ENCODE measurements at places on chromosomes 2 and 18.
A peak's percentile ranks its signal among the peaks of the same experiment; 100 is the strongest.

- no peak for DNase-seq
Observed at GRCh38 chr2:208072250-208072892, 47.0 kb upstream of the PLEKHM3 start.

- no peak for DNase-seq
Observed at GRCh38 chr18:11570769-11571412, 38.5 kb upstream of the SLC35G4 start.

- peak; percentile 48 for DNase-seq
Observed at GRCh38 chr2:145752091-145752806, 1232.3 kb upstream of the ZEB2 start.

DNA sequence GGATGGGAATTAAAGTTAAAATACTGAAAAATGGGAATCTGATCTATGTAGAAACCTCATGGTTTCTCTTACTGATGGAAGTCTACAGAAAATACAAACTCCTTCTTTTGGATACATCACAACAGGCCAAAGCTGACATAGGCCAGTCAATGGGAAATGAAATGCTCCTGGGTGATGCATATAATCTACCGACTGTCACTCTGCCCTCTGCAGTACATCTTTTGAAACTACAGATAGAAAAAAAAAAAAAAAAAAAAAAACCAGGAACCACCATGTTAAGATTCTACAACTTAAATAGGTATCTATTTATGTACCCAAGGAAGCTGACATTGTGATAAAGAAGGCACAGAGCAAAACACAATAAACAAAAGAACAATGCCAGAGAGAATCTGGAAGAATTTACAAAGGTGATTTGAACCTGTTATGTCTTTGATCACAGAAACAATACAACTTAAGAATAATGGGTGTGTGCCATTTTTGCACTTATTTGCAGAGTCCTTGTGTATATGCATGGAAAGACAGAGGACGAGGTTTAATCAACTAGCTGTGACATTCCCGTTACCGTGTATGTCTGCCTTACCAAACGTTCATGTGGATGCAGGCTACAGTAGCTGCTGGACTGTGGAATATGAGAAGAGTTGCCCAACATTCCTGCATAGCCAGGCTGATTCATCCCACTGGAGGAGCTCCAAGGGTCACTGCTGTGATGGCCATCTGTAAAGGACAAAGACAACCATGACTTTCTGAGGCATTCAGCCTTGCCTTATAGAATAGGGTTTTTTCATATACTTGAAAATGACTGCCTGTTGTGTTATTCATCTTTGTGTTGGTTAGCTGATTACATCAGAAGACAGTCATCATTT lies 312.7 kb downstream of the TCF4 start:
- no peak for DNase-seq

GRCh38 chr18:11762429-11762828 lies 73.4 kb downstream of the GNAL start:
- no peak for DNase-seq

DNA sequence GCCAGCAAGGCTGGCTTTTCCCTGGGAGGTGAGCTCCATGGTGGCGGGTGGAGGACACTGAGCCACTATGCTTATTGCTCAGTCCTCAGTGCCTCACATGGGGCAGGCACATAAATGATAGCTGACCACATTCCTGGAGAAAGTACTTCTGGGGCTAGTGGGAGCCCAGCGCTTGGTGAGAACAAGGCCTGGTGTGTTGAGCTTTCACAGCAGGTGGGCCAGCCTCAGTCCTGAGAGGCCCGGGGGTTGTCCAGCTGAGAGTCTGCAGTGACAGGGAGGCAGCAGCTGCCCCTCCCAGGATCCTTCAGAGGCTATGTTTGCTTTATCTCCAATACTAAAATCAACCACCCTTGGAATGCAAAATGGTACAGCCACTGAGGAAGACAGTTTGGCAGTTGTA lies 217.7 kb downstream of the ZBTB7C start:
- no peak for DNase-seq

- no peak for DNase-seq
Observed at GRCh38 chr2:25129901-25130520, 38.4 kb downstream of the POMC start.

DNA sequence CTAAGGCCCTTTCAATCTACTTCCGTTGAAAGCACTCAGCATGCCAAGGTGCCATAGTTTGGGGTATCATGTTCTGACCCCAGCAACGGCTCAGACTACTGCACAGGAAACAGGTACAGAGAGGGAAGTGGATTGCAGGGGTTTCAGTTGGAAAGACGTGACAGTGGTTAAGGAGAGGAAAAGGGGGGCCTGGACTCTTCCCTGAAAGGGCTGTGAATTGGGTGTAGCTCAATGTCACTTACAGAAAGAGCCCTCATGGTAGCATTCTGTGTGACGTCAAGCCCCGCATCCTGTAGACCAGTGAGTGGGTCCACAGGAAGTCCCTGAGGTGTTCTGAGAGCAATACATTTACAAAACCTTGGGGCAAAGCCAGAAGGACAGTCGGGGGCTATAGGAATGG lies 121.5 kb upstream of the GYPC start:
- DNase-seq, result no peak

GRCh38 chr2:9392898-9393765 lies 30.2 kb downstream of the ITGB1BP1 start:
- no peak for DNase-seq

DNA sequence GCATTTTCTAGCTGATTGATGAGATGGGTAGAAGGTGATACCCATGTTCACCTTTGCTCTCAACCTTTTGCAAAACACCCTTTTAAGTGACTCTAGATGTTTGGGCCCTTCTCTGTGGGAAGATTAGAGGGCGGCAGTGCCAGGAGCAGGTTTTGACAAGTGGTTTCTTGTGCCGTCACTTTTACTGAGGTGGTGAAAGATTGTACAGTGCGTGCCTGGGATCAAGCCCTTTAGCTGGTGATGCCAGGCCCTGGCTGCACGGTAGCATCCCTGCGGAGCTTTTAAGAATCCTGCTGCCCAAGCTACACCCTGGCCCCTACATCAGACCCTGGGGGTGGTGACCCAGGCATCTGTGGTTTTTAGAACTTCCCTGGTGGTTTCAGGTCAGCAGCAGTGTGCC lies 29.1 kb downstream of the MTCL1 start:
- no peak for DNase-seq

GRCh38 chr2:178363252-178363651 lies 87.7 kb downstream of the PRKRA start:
- DNase-seq, result no peak

DNA sequence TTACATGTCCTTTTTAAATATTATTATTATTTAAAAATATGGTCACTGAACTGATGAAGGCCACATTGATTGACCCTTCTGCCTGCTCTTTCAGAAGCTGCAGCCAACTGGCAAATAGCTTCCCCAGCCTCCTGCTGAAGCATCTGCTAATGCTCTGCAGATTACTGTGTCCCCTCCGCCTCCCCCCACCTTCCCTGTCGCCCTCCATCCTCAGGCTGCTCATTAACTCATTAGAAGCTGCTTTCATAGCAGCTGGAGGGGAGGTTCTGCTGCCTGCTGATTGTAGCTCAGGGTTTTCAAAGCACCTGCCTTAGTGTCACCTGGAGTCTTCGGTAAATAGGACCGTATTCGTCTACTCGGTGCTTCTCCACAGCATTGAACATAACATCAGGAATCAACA lies 24.8 kb upstream of the LMAN1 start:
- DNase-seq, result no peak

GRCh38 chr2:95058989-95059641 lies 33.6 kb downstream of the MAL start:
- DNase-seq, result peak; percentile 17

- DNase-seq, result no peak
Observed at GRCh38 chr2:209525331-209525730, 101.5 kb downstream of the MAP2 start.

- DNase-seq, result no peak
Observed at GRCh38 chr2:180728928-180729559, 251.4 kb upstream of the UBE2E3 start.

DNA sequence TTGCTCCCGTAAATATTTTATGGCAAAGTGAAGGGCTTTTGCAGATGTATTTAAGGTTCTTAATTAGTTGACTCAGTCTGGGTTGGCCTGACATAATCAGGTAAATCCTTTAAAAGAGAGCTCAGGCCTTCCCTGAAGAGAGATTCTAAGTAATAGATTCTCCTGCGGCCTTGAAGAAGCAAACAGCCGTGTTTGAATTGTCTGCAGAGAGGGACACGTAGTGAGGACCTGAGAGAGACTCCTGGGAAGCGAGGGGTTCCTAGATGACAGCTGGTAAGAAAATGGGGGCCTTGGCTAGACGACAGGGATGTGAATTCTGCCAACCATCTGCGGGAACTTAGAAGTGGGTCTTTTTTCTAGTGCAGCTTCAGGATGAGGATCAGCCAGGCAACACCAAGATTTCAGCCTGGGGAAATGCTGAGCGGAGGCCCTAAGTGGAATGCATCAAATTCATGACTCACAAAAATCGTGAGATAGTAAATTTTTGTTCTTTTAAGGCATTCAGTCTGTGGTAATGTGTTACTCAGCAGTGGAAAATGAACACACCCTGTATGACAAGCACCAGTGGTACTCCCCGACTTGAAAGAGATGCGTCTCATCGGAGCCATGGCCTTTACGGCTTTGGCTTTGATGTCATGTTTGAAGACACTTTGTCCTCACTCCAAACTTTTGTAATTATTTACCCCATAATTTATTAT lies 62.1 kb upstream of the SMIM21 start:
- DNase-seq, result no peak

GRCh38 chr2:18824915-18825314 lies 235.5 kb upstream of the NT5C1B start:
- no peak for DNase-seq

- peak; percentile 70 for DNase-seq
Observed at GRCh38 chr2:47073641-47074040, 81.5 kb downstream of the STPG4 start.

- no peak for DNase-seq
Observed at GRCh38 chr2:111679202-111679601, 204.8 kb downstream of the ANAPC1 start.

- no peak for DNase-seq
Observed at GRCh38 chr18:45657357-45658335, 42.4 kb downstream of the SLC14A2 start.

GRCh38 chr2:162327134-162327769 lies 8.8 kb upstream of the IFIH1 start:
- peak; percentile 46 for DNase-seq

GRCh38 chr2:224038830-224039079 lies 331 bp downstream of the SERPINE2 start:
- DNase-seq, result no peak

- no peak for DNase-seq
Observed at GRCh38 chr2:5539282-5540165, 152.7 kb upstream of the SOX11 start.

DNA sequence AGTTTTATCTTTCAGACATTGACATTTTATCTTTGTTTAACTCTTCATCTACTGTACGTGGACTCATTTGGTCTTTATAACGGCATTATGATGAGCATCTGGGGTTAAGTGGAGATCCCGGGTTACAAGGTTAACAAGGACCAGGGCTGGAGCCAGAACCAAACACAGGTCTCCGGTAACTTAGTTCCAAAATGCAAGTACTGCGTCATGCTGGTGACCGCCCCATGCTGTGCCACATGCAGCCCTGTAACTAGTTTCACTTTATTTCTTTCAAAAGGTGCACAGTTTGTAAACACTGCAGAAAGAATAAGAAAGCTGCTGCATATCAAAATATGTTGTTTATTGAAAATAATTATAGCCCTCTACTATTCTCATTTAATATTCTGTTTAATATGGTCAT lies 3.1 kb downstream of the SLC5A7 start:
- DNase-seq, result no peak

DNA sequence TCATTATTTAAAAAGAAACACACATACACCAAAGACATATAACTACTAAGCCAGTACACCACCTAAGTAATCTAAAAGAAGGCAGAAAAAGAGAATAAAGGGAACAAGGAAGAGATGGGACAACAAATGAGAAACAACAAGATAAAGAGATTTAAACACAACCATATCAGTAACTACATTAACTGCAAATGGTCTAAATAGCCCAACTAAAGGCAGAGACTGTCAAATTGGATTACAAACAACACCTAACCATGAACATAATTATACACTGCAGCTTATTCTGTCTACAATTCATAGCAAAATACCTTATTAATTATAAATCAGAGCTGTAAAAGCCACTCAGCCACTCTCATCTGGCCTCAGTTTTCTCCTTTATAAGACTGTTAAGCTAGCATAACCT lies 15.0 kb downstream of the PPP4R1 start:
- DNase-seq, result no peak

DNA sequence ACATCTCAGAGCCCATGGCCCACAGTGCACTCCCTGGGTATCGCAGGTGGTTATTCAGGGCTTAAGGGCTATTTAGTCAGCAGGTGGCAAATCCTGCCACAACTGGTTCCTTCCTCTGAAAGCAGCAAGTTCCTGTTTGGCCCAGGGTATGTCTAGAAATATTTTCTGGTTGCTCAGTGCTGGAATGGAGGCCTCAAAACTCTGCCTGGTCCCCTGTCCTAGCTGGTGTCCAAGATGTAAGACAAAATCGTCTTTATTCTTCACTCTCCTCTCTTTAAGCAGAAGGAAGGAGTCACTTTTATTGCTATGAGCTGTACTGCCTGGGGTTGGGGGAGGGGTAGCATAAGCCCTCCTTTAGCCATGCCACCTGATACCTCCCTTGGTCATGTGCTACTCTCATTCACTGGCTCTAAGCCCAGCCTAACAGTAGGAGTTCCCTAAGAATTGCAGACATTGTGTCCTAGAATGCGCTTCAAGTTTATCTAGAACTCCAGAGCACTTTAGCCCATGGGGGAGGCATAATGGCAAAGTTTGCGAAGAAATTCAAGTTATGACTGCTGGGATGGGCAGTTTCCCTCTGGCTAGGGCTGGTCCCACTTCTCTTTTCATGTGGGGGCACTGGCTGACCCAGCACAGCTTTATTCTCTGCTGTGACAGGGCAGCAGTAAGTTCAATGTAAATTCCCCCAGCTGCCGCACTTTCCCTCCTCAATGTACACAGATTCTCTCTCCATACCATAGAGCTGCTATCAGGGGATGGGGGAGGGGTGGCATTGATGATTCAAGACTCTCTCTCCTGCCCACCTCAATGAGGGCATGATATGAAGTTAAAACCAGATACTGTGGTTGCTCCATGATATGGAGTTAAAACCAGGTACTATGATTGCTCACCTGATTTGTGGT lies 27.1 kb upstream of the CWC22 start:
- no peak for DNase-seq

DNA sequence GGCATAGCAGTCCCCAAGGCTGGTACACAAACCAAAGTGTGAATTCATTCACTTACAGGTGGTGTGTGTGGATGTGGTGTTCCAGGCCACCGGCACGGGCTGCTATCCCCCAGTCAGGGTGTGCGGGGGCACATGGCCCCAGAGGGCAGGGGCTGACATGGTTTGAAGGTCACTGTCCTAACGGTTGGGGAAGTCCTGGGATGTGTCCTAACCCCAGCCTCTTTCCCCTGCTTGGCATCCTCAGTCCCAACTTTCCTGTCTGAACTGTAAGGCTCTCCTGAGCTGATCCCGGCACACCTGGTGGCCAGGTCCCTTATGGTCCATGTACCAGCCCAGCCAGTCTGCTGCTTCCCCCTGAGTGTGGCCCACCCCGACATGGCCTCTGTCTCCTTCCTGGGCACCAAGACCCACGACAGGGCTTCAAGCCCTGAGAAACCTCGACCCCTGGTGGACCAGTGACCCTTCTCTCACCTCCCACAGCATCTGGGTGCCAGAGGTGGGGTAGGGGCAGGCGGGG lies 2.4 kb upstream of the TMEM185B start:
- DNase-seq, result no peak
